ENCODE measurements at places on chromosomes 12 and 14. TPM values are rescaled to one million over a fixed set of nuclear protein-coding genes. Genes with fewer than 3 reads are reported as not detected.

Gene CLEC7A
- total RNA-seq, result not detected

Gene PRH2
- not detected for total RNA-seq

DNA sequence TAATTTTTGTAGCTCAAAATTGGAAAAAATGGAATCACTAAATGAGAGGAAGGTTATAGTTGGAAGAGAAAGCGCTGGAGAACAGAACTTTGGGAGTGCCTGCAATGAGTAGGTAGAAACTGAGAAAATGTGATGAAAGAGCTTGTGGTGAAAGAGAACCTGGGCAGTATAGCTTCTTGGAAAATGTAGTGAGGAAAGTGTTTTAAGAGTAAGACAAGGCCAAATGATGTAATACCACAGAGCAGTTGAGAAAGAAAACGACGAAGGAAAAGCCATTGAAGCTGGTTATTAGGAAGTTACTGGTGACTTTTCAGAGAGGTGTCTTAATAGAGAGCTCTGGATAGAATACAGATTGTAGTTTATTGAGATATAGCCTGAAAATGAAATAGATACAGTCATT is 255.3 kb downstream of the AEBP2 start:
- ATAC-seq, result peak; percentile 40

DNA sequence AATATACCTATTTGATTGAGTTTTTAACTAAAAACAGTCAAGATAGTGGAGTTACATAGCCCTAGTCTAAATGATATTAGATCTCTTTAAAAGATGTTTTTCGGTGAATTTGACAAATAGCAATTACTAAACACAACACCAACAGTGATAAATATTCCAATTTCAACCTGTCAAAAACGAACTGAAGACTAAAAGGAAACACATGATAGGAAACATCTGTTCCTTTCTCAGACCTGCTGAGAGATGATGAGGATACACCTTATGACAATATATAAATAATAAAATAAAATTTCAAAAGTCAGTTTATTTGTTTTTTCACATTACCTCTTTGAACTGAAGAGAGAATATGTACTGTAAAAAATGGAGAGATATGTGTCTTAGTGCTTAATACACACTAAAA is 232.7 kb downstream of the RASSF9 start:
- ATAC-seq, result no peak

GRCh38 chr12:17975239-17975638 is 114.8 kb downstream of the RERGL start:
- no peak for ATAC-seq

GRCh38 chr12:121916719-121917118 is 1.7 kb upstream of the CFAP251 start:
- no peak for ATAC-seq

DNA sequence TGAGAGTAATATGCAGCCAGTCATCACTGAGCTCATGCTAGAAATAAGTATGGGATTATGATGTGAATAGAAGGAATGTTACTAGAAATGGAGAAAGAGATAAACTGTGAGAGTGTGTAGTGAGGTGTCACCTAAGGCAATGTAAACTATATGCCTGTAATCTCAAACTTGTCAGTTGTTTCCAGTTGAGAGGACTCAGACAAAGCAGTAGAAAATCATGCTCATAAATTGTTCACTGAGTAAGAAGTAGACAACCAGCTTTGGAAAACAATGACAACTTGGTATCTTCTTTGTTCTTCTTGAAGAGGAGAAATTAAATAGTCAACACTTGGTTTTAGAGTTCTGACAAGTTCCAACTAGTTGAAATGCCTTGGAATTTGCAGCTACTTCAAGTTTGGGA is 148.5 kb upstream of the OR4E1 start:
- no peak for ATAC-seq

GRCh38 chr12:68198507-68199086 is 27.0 kb downstream of the IL26 start:
- ATAC-seq, result peak; percentile 79

GRCh38 chr14:100332797-100333196 is 9.7 kb downstream of the SLC25A47 start:
- no peak for ATAC-seq

All from activated T-helper 17 cell treated with anti-CD3 and anti-CD28 coated beads, Interleukin-2, amount 50 U/mL, for 72 hours (primary cell).